CD4-positive, alpha-beta T cell treated with Interleukin-21 for 1 hour (primary cell): ENCODE measurements at places on chromosomes 3 and 15.

DNA sequence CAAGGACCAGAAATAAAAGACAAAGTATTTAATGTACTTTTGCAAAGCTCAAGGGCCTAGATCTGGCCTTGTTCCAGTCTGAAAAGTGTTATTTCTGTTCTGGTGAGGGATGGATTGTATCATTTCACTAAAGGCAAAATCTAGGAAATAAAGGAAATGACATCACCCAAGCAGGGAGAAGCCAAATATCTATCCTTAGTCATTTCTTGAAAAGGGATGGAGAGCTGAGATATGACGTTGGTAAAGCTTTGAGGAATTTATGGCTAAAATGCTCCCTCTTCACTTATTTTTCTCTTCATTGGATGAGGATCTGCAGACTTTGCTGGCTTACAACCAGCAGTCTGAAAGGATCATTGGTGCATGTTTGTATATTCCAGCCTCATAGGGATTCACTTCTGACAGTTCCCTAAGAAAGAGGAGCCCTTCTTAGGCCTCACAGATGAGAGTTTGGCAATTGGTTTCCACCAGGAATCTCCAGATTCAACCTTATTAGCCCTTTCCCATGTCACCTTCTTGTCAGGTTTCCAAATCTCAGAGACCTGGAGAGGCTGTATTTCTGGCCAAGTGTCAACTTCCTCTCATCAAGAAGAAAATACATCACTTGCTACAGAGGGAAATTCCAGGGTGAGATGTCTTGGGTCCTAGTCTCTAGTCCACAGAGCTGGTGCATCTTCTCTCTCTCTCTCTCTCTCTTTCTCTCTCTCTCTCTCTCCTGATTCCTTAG, 93.7 kb upstream of the BOC start:
- no peak for DNase-seq

- no peak for DNase-seq
These were observed 263.8 kb downstream of the XXYLT1 start for GRCh38 chr3:195007151-195007550.

DNA sequence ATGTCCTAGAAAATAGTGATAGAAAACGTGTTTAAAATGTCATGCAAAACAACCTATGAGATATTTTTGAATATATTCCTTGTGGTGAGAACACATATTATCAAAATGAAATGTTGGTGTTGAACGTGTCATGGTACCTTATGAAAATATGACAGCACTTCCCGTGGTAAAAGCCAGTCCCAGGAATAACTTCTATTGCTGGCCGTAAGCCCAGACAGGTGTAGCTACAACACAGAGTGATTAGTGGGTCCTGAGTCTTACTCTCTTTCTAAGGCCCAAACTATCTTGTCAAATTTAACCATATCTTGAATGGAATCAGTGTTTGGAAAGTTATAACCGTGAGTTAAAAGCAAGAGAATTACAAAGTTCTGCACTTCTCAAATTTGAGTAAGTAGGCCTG, 24.1 kb downstream of the RARB start:
- DNase-seq = no peak

GRCh38 chr15:63401078-63401477, 19.4 kb upstream of the CA12 start:
- DNase-seq = no peak

DNA sequence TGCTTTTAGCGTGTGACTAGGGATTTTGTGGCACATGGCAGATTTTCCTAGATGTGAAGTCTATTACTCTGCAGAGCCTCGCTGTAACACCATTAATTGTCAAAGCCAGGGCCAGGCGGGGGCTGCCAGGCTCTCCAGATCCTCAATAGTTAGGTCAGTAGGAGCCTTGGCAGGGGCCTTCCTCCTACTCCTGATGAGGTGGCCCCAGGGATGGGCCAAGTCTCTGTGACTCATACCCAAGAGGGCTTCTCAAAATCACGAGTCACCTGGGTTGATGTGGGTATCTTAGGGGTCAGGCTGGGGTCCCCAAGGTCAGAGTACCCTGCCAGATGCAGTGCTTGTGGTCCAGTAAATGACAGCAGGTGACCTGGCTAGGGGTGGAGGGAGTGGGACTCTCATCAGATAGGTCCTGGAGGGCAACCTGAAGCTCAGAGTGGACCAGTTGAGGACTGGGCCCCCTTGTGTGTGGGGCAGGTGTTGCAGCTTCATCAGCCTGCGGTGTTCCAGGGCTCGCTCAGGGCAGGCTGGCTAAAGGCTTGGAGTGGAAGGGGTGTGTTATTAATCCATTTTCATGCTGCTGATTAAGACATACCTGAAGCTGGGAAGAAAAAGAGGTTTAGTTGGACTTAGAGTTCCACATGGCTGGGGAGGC, 88.5 kb upstream of the MYZAP start:
- no peak for DNase-seq

DNA sequence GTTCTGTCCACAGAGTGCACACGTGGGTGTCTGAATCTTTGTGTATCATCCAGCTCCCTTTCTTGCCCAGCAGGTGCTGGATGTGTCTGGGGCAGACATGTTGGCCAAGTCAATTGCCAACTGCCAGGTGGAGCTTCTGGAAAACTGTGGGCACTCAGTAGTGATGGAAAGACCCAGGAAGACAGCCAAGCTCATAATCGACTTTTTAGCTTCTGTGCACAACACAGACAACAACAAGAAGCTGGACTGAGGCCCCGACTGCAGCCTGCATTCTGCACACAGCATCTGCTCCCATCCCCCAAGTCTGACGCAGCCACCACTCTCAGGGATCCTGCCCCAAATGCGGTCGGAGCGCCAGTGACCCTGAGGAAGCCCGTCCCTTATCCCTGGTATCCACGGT, 12.5 kb upstream of the RPP14 start:
- DNase-seq = no peak

GRCh38 chr15:75023872-75024636, 664 bp downstream of the PPCDC start:
- no peak for DNase-seq

GRCh38 chr15:40511472-40512133, 40.8 kb downstream of the CHST14 start:
- no peak for DNase-seq

- DNase-seq = no peak
These were observed 136.9 kb downstream of the HCN4 start for GRCh38 chr15:73231661-73232419.

GRCh38 chr3:61343543-61343942, 92.3 kb upstream of the FHIT start:
- no peak for DNase-seq

DNA sequence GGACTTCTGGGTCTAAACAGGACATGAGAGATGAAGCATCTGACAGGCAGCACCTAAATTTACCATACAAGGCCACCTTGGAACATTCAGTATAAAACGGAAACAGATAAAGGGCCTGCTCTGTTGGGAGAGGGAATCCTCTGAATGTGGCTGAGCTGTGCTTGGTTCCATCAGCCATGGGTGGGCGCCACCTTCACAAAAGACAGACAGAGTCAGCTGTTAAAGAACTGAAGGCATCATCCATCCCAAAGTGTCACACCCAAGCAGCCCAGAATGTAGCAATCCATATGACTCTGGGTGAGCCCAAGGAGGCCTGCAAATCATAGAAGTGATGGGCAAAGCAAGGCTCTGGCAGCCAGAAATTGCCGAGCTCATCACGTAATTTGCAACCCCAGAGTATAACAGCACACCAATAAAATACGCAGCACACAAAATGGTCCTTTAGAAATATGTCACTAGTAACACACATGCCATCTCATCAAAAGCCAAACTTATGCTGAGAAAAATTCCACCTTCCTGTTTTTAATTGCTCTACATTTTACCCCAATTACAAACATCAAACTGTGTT, 24.8 kb upstream of the RBP1 start:
- no peak for DNase-seq

DNA sequence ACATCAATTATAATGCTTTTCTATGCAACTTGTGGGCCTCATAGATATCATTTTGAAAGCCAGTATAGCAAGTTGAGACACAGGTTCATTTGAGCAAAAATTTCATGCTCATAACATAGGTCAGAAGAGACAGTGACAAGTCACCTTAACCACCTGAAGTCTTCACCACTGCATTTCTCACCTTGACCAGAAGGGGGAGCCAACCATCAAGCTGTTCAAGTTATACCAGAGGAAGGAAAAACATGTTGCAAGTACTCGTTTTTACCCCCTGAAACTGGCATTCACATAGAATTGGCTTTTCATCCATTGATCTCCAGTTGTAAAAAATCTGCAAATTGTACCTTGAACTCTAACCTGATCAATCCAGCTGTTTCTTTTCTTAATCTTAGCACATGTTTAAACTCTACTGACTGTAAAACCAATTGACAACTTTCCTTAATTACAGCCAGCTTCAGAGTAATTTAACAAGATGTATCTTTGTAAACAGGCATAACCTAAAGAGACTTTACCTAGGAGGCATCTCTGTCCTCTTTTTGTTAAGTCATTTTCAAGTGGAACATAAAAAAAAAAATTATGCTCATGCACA, 1.4 kb downstream of the LMOD3 start:
- DNase-seq = peak; percentile 86

- no peak for DNase-seq
These were observed 31.6 kb downstream of the DRD3 start for GRCh38 chr3:114147251-114147650.

GRCh38 chr15:69072906-69073305, 58.4 kb downstream of the NOX5 start:
- DNase-seq = no peak

GRCh38 chr15:31440754-31441311, 114.2 kb downstream of the KLF13 start:
- peak; percentile 44 for DNase-seq

DNA sequence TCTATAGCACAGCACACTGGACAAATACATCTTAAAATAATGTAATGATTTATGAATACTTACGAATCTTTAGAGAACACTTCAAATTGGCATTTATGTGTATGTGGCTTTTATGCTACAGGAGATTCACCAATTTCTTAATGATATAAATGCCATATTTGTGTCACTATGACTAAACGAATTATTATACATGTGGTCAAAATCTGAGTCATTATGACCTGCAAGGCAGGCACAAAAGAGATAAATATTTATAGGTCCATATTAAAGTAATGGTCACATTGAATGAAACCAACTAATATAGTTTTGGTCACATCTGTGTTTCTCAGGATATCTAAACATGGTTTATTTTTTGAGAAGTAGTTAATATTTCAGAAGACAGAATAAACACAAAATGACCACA, 232.3 kb upstream of the SEMA6D start:
- no peak for DNase-seq

GRCh38 chr15:35195649-35196048, 110.6 kb upstream of the NANOGP8 start:
- DNase-seq = no peak

GRCh38 chr3:26621906-26622620, 509 bp upstream of the LRRC3B start:
- no peak for DNase-seq
